CD4-positive, alpha-beta T cell treated with Interleukin-17A for 1 hour (primary cell): ENCODE measurements at places on chromosomes 4 and X.

DNA sequence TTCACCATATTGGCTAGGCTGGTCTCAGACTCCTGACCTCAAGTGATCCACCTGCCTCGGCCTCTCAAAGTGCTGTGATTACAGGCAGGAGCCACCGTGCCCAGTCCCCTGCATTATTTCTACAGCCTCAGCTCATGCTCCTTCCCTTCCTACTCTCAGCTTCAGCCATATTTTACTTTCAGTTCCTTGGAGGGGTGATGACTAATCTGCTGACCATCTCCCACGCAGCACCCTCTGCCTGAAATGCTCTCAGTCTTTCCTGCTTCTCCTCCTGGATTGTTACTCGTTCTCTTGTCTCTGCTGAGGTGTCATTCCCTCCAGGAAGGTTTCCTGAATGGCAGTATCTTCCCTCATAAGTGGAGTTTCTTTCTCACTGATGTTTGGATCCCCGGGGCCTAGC, 63.3 kb downstream of the MOSPD2 start:
- no peak for DNase-seq

DNA sequence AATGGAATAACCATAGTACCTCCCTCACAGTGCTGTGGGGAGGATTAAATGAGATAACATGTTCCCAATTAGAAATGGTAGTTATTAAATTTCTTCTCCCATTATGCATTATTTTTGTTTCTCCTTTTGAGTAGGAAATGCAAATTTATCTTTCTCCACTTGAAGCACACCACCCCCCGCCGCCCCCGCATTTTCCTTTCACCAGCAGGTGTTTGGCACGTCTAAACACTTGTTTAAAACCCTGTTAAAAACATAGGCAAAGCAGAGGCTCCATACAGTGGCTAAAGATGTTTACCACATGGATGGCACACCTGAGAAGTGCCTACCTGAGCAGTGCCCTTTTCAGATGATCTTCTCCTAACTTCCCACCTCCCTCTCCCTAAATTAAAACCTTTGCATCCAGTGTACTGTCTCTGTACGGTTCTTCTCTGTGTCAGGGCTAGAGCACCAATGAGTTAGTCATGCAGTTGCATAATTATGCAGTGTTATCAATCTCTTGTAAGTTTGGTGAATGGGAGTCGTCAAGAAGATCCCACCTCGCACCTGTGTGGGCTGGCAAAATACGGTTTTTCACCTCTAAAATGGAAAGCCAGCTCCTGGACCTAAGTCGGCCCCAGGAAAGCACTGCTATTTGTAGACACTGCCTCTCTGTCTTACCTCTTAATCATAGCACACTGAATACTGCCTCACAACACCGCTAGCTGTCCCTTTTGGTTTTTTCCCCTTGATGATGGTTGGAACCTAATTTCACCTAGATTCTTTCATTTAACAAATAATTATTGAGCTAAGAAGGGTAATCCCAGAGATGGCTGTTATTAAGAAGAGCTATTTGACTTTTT, 122.0 kb downstream of the CT47B1 start:
- no peak for DNase-seq

DNA sequence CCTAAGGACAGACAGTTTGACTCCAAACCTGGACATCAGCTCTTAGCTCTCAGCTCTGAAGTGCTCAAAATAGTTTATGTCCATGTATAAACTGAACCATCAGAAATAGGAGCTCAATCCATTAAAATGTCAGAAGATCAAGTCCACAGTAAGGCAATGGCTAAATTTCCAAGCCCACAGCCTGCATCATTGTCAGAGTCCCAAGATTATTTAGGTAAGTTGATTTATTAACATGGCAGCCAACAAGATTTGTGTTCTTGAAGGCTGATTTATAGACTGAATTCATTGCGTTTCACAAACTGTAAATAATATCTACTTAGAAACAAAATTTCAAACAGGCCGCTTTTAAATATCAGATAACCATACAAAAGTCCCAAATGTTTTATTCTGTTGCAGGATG, 286.5 kb upstream of the ADGRL3 start:
- no peak for DNase-seq

GRCh38 chrX:71846429-71846828, 64.2 kb upstream of the NHSL2 start:
- no peak for DNase-seq

DNA sequence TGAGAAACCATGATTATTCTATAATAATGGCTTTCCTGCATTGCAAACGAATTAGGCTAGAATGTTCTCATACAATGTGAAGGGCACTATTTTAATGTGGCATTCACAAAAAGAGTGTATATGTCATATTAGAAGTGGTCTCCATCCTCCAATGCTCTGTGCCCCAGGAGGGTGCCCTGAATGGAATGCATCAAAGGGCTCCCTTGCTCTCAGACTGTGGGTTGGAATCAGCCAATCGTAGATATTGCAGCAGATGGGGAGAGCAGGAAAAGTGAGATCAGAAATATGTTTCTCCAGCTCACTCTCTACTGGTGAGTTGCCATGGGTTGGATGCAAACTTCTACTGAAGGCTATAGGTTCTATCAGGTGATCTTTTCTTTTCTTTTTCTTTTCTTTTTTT, 11.9 kb upstream of the NSUN7 start:
- DNase-seq, result no peak

GRCh38 chr4:113435893-113436292, 325.6 kb downstream of the CAMK2D start:
- no peak for DNase-seq

- DNase-seq, result no peak
These were observed 212.1 kb downstream of the CHIC2 start for GRCh38 chr4:53852343-53852742.

GRCh38 chrX:109218761-109219160, 263.1 kb downstream of the GUCY2F start:
- DNase-seq, result no peak

DNA sequence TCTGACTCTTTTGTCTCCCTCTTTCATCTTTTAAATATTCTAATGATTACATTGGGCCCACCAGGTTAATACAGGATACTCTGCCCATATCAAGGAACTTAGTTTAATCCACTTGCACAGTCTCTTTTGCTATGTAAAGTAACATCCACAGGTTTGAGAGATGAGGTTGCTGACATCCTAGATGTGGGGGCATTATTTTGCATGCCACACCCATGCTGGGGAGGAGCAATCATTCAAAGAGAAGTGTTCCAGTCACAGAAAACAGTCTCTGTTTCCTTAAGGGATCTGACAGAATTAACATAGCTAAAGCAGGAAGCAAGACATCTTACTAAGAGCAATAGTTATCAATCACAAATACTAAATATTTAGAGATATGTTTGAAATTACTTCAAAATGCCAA, 11.5 kb upstream of the TRAM1L1 start:
- DNase-seq, result no peak

- DNase-seq, result no peak
These were observed 392.5 kb downstream of the BCOR start for GRCh38 chrX:39705290-39705689.

DNA sequence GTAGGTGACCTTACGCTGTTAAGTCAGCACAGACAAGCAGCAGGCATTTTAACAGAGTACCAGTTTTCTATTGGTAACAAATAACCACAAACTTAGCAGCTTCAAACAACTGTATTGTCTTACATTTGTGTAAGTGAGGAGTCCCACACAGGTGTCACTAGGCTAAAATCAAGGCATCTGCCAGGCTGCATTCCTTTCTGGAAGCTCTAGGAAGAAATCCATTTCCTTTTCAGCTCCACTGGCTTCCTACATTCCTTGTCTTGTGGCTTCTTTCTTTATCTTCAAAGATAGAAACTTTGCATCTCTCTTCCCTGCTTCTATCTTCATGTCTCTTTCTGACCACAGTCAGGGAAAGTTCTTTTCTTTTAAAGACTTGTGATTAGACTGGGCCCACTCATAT, 139.9 kb downstream of the TMEM144 start:
- DNase-seq, result no peak

GRCh38 chr4:96649536-96649935, 809.6 kb downstream of the PDHA2 start:
- no peak for DNase-seq
